ENCODE measurements at places on chromosomes 16 and 17.

GRCh38 chr16:49017501-49017900, 264.1 kb downstream of the CBLN1 start:
- DNase-seq: no peak

GRCh38 chr17:42193216-42193968, 902 bp downstream of the GHDC start:
- no peak for DNase-seq

DNA sequence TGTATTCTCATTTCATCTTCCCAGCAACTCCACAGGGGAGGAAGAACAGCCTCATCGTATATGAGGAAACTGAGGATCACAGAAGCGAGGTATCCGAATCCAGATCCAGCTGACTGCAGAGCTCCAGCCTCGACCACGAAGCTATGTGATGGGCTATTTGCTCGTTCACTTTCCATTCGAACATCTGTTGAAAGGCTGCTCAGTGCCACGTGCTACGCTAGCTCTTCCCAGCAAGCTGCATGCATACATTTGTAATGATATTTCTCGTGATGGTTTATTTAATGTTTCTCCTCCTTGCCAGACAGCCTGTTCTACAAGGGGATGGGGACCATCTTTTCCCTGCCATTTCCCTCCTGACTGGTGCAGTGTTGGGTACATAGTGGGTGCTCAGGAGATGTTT, 48.4 kb upstream of the RCVRN start:
- DNase-seq: no peak

- DNase-seq: no peak
These were observed 1.2 kb upstream of the WIPI1 start for GRCh38 chr17:68458260-68459036.

GRCh38 chr17:76909971-76910760, 42.0 kb downstream of the MGAT5B start:
- no peak for DNase-seq

- DNase-seq: no peak
These were observed 333.6 kb upstream of the TBX2 start for GRCh38 chr17:61066062-61066461.

DNA sequence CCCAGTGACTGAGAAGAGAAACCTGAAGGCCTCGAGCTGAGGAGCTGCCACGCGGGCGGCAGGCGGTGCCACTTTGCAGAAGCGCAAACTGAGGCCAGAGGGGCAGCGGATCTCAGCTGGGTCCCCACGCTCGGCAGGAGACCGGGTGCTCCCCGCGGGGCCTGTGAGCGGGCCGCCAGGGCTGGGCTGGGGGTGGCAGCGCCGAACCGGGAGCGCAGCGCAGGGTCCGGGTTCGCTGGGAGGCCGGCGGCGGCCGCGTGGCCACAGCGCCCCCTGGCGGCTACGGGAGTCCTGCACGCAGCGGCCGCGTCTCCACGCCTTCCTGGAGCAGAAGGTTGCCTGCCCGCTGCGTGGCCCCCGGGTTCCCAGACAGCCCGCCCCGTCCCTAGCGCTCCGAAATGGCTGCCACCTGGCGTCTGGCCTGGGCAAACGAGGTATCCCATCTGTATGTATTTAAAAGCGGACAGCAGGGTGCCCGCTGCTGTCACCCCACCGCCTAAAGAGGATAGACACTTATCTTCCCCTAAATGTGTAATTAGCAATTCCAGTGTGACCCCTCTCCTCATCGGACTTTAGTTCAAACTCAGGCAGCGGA, 96.1 kb upstream of the CDH5 start:
- DNase-seq: no peak

DNA sequence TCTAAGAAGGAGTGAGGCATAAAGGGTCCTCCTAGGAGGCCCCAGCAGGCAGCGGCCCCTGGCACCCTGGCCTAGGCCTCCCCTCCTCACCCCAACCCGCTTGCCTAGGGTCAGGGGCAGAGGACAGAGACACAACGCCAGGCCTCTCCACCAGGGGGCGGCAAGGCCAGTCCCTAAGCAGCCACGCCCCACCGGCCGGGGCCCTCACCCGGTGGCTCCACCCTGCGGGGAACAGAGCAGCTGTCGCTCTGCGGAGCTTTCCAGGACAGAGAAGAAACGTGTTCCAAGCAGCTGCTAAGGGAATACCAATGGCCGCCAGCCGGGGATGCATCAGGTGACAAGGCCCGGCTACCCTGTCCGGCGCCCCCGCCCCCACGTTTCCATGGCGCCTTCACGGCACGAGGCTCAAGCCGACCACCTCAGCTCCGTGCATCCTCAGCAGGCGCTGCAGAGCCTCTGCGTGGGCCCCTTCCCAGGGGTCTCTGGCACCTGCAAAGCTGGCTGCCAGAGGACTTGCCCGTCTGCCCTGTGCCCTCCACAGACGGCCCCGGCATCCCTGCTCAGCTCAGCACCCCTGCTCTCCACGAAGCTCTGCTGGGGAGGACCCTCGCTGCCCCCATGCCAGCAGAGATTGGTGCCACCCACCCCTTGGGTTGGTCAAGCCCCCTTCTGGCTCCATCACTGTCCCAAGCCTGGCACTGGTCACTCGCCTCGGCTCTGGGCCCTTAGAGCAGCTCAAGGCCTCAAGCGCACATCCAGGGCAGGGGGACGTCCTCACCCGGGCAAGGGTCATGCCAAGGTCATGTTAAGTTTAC, 5.6 kb downstream of the ZNF598 start:
- peak; percentile 13 for DNase-seq

DNA sequence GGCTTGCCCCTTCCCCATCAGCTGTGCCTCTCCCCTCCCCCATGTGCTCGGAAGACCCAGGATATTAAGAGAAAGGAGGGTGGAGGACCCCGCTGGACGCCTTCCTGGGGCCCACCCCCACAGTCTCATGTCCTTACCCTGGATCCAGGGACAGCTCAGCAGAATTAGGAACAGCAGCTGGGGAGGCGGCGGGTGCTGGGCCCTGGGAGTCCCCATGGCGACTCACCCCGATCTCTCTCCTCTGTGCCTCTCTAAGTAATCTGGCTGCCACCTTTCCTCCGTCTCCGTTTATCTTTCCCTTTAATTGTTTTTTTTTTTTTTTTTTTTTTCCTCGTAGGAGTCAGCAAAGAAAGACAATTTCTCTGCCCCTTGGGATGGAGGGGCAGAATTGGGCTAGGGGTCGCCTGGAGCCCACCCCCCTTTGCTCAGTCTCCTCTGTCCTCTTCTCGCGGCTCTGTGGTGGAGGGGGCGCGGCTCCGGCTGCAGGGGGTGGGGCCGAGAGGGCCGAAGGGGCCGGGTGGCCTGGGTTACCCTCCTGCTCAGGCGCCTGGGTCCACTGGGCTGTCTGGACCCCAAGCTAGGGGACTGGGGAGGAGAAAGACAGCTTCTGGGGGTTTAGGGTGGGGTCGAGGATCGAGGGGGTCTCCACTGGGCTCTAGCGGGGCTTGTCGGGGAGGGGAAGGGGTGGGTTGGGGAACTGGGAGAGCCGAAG, 390 bp downstream of the SEZ6L2 start:
- peak; percentile 76 for DNase-seq

DNA sequence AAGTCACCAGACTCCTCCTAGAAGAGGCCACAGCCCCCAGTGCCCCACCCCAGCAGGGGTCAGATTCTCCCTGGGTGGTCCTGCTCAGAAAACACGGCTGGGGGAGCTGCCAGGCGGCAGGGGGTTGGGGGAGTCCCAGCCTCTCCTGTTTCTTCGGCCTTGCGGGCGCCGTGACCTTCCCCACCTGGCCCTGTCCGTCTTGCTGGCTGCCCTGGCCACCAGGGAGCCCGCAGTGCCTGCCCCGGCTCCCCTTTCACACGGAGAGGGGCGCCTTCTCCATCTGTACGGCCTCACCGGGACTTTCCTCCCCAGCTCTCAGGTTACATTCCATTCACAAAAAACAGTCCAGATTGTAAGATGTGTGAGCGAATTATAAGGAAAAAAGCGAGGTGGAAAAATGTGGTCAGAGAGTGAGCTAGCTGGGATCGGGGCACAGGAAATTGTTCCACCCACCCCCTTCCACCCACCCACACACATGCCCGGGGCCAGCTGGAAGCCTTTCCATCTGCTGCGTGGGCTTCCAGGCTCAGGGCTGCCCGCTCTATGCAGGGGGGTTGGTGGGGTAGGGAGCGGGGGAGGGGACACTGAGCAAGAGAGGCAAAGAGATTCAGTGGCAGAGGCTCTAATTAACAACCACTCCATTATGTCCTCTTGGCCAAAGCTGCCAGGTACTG, 14.6 kb upstream of the CIBAR2 start:
- peak; percentile 8 for DNase-seq

- no peak for DNase-seq
These were observed 1.9 kb upstream of the HOXB5 start for GRCh38 chr17:48595278-48595999.

GRCh38 chr16:8949536-8950418, 13.9 kb downstream of the USP7 start:
- DNase-seq: no peak

DNA sequence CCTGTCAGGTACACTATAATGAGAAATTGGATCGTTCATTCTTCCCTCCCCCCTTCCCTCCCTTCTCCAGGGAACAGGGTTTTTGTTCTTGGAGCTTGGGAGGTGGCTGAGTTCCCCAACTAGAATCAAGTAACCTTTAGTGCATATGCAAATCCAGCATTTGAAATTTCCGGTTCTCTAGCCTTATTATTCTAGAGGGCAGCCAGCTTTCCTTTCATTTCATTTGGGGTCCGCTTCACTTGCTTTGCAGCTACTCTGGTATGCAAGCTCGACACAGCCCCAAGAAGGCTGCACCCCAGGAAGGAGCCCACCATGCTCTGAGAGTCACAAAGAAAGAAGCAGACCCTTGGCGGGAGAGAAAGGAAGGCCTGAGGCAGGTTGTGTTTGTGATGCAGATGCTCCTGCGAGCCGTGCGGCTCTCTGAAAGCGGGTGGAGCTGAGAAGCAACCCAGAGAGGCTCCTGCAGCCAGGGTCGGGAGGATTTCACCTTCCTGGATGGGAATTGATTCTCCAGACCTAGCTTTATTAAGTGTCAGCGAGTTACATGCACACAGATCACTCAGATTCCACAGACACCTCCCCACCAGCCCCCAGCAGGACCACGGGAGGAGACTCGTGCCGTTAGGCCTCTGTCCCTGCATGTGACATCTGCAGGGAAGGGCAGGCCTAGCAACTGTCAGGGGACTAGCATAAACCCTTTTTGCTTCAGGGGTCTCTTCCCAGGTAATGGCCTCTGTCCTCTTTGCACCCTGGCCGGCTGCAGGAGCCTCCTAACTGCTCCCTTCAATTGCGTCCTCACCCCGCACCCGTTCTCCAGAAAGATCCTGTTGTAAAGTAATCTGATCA, 34.5 kb downstream of the PMM2 start:
- no peak for DNase-seq

DNA sequence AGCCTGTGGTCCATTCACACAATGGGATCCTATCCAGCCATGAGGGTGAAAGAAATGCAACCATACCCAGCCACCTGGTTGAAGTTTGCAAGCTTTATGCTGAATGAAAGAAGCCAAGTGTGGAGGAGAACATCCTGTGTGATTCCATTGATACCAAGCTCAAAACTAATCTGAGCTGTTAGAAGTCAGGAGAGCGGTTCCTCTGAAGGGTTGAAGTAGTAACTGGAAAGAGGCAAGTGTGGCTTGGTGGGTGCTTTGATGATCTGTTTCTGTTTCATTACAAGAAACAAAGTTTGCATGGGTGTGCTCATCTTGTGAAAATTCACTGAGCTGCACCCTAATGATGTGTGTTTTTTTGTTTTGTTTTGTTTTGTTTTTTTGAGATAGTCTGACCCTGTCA, 99.4 kb downstream of the SALL1 start:
- no peak for DNase-seq

- DNase-seq: peak; percentile 33
These were observed 1.2 kb upstream of the CBX4 start for GRCh38 chr17:79840269-79840988.

DNA sequence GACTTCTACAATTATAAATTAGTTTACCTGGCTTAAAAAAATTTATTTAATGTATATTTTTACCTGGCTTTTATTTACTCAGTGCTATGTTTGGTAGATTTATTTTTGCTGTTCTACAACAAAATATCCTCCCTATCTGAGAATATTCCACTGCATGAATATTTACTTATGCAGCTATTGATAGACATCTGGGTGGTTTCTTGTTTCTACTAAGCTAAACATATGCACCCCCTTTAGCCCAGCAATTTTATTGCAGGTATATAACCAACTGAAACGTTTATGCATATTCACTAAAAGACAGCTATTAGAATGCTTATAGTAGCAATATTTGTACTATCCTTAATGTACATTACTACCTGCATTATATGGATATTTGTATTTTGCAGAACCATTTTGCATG, 187.7 kb upstream of the CPHXL start:
- no peak for DNase-seq

DNA sequence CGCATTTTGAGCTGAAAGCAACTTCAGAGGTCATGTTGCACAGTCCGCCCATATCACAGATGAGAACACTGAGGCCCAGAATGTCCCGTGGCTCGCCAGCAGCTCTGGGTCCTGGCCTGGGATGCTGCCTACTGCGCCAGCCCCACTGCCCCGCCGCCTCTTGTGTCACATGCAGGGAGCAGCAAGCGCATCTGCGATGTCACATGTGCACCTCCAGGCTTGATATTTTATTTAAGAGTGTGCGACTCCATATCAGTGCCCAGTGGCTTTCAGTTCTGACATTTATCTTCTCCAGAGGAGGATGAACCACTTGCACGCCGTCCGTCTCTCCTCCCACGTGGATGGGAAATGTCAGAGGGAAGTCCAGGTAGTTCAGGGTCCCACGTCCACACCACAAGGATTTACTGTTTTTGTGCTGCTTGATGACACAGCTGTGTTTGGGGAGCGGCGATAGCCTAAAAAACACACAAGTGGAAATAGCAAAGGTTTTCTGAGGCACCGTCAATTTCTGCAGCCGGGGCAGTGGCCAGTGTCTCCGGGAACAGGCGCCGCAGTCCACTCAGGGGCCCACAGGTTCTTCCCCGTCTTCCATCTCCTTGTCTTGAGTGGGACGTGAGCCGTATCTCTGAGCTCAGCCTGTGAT, 7.0 kb upstream of the RBFOX3 start:
- no peak for DNase-seq

- no peak for DNase-seq
These were observed 40.7 kb downstream of the GNA13 start for GRCh38 chr17:65015855-65016254.

DNA sequence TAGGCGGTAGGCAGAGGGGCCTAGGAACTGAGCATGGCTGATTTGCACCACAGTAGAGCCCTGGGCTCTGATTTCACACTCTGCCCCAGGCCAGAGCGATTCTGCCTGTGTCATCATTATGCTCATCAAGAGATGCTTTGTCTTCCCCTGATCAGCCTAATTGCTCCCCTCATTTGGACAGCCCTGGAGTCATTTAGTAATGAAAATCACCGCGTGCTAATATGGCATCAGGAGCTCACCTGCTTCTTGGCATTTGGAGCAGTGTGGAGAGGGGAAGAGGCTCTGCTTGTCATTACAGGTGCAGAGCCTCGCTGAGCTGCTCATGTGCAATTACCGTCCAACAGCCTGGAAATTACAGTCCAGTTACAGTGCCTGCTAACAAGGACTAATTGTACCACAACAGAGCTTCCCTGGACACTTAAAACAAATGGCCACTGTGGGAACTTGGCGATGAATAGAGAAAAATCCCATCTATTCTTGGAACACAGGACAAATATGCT, 157.1 kb upstream of the WSCD1 start:
- no peak for DNase-seq
